ENCODE measurements at places on chromosomes 16 and 17.

- DNase-seq, result no peak
These were observed 7.2 kb upstream of the MTMR4 start for GRCh38 chr17:58521680-58522079.

DNA sequence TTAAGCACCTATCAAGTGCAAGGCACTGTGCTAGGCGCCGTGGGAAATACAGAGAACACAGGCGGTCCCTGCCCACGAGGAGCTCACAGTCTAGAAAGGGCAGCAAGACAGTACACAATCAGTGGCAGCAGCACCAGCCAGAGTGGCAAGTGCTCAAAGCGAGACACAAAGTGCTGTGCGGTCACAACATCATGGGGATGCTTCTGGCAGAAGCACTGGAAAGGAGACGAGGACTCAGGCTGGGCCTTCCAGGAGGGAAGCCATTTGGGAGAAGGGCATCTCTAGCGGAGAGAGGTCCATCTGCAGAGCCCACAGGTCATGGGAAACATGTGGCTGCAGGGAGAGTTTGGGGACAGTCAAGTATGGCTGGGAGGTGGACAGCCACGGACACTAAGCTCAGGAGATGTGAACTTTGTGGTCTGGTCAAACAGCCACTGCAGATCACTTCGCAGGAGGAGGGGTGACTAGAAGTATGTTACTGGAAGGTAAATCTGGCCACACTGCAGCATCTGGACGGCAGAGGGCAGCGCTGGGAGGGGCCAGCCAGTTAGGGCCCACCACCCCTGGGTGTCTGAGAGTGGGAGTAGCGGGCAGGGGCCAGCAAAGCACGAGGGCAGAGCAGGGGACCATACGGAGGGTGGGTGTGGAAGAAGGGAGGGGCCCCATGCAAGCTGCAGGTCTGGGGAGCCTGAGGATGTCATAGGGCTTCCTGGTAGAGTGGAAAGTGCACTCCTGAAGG is 71.1 kb downstream of the N4BP1 start:
- no peak for DNase-seq

DNA sequence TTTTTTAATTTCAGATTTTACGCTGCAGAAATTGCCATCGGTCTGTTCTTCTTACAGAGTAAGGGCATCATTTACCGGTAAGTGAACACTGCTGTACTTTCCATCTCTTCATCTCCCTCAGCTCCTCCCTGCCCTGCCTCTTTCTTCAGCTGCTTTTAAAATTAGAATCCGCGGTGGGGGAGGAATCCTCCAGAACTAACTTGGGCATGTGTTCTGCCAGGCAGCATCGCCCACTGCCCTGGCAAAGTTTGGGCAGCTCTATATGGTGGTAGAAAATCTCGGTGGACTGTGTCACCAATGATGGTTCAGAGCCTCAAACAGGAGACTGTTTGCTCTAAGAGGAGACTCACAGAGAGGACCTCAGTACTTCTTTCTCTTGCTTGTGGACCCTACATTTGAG is 81.6 kb upstream of the CACNG3 start:
- no peak for DNase-seq

GRCh38 chr16:25024900-25025299 is 9.7 kb upstream of the ARHGAP17 start:
- DNase-seq, result no peak

- no peak for DNase-seq
These were observed 13.6 kb upstream of the CCDC182 start for GRCh38 chr17:57758654-57759053.

- no peak for DNase-seq
These were observed 35.3 kb downstream of the FAM20A start for GRCh38 chr17:68565661-68566441.

DNA sequence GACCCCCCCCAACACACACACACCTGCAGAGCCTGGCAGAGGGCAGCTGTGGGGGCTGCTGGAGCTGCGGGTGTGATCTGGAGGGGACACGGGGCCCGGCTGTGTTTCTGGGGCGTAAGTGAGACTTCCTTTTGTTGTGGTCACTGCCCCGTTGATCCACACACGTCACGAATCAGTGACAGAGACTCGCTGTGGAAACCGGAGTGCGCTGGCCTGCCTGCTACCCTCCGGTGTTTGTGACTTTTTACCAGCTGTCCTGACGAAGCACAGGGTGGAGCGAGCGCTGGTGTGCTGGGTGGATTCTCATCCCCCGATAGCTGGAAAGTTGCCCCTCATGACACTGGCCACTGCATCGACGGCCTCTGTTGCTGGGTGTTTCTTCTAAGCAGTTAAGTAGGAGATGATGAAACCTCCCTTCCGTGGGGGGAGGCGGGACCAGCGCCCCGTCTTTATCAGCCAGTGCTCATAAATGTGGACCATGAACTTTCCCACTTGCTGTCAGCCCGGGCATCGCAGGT is 2.3 kb downstream of the METRNL start:
- no peak for DNase-seq

GRCh38 chr16:30051518-30051917 is 14.0 kb upstream of the ALDOA start:
- no peak for DNase-seq

DNA sequence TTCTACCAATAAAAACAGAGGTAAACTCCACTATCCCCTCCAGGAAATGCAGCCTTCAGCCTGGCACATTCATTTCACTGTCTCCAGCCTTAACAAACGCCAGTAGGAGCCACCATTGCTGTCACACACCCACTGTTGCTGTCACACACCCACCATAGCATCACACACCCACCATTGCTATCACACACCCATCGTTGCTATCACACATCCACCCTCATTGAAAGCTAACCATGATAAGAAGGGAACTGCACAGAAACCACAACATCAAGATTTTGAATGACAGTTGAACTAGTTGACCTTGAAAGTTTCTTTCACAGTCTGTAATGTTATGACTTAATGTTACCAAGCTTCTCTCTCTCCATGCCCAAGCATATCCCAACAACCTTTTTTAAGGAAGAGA is 38.1 kb downstream of the SHCBP1 start:
- DNase-seq, result no peak

- DNase-seq, result no peak
These were observed 45.7 kb downstream of the TMEM186 start for GRCh38 chr16:8751481-8752311.

GRCh38 chr17:14301279-14302090 is 604 bp downstream of the HS3ST3B1 start:
- DNase-seq, result peak; percentile 43

- DNase-seq, result no peak
These were observed 680 bp upstream of the CCL15 start for GRCh38 chr17:36001862-36002603.

DNA sequence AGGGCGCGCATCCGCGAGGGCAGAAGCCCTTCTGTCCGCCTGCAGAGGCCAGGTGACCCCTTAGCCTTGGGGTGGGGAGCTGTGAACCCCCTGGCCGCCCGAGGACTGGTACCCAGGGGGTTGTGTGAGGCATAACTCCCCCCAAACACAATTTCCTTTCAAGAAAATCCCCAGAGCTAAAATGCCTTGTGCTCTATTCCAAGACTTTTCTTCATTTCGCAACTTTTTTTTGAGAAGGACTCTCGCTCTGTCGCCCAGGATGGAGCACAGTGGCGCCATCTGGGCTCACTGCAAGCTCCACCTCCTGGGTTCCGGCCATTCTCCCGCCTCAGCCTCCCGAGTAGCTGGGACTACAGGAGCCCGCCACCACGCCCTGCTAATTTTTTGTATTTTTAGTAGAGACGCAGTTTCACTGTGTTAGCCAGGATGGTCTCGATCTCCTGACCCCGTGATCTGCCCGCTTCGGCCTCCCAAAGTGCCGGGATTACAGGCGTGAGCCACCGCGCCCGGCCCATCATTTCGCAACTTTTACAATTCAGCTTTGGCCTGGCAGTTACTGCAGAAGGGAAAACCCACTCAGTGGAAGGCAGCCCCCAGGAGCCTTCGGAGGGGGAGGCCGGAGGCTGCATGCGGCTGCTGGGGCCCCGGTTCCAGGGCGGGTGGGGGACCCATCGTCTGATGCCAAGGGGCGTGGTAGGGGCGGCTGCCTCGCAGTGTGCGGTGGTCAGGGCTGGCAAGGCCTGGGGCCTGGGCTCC is 963 bp upstream of the APRT start:
- peak; percentile 58 for DNase-seq

- no peak for DNase-seq
These were observed 6.0 kb downstream of the CDK5R1 start for GRCh38 chr17:32492648-32493289.

GRCh38 chr16:3173892-3174617 is 13.9 kb upstream of the OR1F1 start:
- DNase-seq, result peak; percentile 62

DNA sequence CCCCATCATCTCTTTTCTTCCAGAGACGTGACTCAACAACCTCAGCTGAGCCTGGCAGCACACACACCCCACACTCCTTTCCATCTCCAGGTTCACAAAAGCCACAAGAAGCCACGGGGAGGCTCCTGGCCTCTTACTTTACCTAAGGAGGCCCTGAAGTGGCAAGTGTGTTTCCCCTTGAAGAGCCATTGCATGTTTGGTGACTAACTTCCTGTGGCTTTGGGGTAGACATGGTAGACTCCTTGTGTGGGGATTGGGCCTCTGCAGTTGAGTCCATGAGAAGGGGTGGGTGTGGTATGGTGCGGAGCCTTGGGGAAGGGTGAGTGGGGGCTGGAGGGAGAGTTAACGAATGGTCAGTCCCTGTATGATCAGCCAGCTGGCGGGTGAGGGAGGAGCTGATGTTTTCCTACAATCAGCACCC is 24.2 kb downstream of the SAP30BP start:
- peak; percentile 74 for DNase-seq

DNA sequence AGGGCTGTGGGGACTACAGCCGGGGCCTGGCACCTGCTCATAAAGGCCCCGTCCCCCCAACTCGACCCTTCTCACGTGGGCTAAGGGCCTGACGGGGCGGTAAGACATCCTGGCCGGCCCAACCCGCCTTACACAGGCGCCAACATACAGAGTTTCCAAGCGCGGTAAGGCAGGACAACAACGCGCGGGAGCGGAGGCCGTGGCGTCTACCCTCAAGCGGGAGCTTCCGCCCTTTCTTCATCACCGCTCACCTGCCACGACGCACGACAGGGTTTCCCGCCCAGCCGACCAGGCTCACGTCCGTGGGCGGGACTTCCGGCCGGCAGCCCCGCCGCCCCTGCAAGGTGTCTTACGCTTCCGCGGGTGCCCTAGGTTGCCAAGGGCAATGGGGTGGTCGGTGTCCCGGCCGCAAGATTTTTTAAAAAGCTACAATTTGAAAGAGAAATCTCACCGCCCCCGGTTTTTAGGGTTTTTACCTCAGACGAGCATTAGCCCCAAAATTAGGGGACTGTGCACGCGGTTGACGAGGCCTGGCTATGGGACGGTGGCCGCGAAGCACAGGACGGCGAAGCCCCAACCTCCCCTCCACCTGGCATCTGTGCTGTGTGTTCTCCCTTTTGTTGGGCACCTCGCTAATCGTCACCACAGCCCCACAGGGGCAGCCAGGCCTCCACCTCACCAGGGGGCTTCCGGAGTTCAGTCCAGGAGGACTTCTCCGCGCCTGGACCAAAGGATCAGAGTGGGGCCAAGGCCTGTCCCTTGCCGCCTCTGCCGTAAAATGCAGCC is at the start of gene TERB1:
TERB1 (minus strand) TSS at position 265 of the 786 bp plus-strand sequence. CDS start 4,786 bp downstream, outside the sequence.
- DNase-seq, result no peak

Measured in activated naive CD4-positive, alpha-beta T cell treated with anti-CD3 and anti-CD28 coated beads for 36 hours (primary cell).